ENCODE measurements at places on chromosomes 12 and 14. TPM values are rescaled to one million over a fixed set of nuclear protein-coding genes. Genes with fewer than 3 reads are reported as not detected.

CLEC7A gene
- total RNA-seq = not detected

CCDC63 gene
- total RNA-seq = not detected

SOAT2 gene
- total RNA-seq = not detected

ZFHX2 gene
- 0.31 TPM for total RNA-seq

LIN7A gene
- total RNA-seq = 0.21 TPM

PMCH gene
- not detected for total RNA-seq

DHRS2 gene
- total RNA-seq = 1.2 TPM

INSM2 gene
- not detected for total RNA-seq

SPIC gene
- total RNA-seq = not detected

PLEK2 gene
- not detected for total RNA-seq

HELB gene
- 0.99 TPM for total RNA-seq

NR1H4 gene
- total RNA-seq = not detected

TMEM233 gene
- 7.2 TPM for total RNA-seq

FGF6 gene
- total RNA-seq = not detected

KRT79 gene
- total RNA-seq = not detected

RHEBL1 gene
- 1.2 TPM for total RNA-seq

EIF2S3B gene
- 0.62 TPM for total RNA-seq

NEUROD4 gene
- total RNA-seq = not detected

ITGB7 gene
- total RNA-seq = 0.32 TPM

SUSD6 gene
- 14.6 TPM for total RNA-seq

TAS2R14 gene
- total RNA-seq = 0.99 TPM

MYF5 gene
- 87.5 TPM for total RNA-seq

GPR132 gene
- not detected for total RNA-seq

DIO3 gene
- not detected for total RNA-seq

ADAMTS20 gene
- 0.31 TPM for total RNA-seq

GLIPR1L2 gene
- total RNA-seq = 0.91 TPM

KRT3 gene
- not detected for total RNA-seq

PLCZ1 gene
- total RNA-seq = not detected

CBLN3 gene
- 1.0 TPM for total RNA-seq

MYO1H gene
- not detected for total RNA-seq

TPPP2 gene
- not detected for total RNA-seq

DCN gene
- 356 TPM for total RNA-seq

TRIM9 gene
- total RNA-seq = 8.6 TPM

KRT6C gene
- total RNA-seq = not detected
